GDM1 (cell line): ENCODE measurements at places on chromosomes 2 and 18.

GRCh38 chr2:174878537-174879147 lies 114.4 kb upstream of the CHRNA1 start:
- no peak for DNase-seq

GRCh38 chr2:85231952-85232351 lies 95.8 kb downstream of the TGOLN2 start:
- no peak for DNase-seq

DNA sequence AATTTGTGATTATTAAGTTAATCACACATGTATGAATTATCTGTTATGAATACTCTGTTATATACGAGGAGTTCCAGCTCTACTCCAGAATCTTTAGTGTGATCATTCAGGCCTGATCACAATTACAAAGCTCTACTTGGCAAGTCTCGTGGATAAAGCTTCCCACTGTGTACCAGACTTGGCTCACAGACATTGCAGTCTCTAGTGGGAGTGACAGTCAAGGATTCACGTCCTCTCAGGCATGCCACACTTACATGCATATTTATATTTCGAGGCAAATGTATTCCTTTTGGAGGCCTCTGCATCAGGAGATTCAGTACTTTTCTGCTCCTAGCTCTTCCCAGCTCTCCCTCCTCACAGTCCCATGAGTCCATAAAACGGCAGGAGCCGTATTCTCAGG lies 403.4 kb upstream of the CDH7 start:
- no peak for DNase-seq

DNA sequence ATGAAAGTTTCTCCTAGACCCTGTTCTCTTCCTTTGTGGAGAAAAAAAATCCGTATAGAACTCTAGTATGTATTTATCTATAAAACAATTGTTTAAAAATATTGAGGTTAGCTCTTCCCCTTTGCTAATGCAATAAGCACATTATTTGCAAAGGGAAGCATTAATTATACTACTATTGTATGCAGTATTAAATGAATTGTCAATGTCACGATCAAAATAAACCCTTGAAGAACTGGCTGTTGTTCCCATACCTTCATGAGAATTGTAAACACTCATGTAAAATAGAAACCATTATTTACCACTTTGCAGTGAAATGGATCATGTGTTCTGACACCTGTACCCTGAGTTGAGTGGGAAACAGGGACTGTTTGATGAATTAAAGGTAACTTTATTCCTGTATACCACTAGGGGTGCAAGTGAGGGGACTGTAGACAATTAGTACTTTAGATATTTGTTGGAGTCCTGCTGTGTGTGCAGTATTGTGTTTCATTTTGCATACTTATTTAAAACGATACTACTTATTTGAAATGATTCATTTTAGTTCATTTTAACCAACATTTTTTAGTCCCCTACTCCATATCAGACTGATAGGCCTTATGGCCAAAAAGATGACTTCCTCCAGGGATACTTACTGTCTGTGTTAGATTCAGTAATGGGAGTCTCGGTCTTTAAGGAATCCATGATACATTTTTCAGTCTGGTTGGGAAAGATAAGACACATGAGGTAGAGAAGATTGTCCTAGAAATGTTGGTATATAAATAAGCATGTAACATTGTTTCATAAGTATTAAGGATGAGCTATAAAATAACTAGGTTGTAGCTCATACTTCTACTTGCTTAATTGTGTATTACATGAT lies 7.9 kb downstream of the PKP4 start:
- DNase-seq = no peak

- DNase-seq = no peak
These were observed 196.5 kb downstream of the SATB2 start for GRCh38 chr2:199261239-199261638.

GRCh38 chr2:166449439-166449838 lies 44.6 kb downstream of the SCN7A start:
- no peak for DNase-seq

- no peak for DNase-seq
These were observed 120.5 kb upstream of the MC4R start for GRCh38 chr18:60493066-60493465.

DNA sequence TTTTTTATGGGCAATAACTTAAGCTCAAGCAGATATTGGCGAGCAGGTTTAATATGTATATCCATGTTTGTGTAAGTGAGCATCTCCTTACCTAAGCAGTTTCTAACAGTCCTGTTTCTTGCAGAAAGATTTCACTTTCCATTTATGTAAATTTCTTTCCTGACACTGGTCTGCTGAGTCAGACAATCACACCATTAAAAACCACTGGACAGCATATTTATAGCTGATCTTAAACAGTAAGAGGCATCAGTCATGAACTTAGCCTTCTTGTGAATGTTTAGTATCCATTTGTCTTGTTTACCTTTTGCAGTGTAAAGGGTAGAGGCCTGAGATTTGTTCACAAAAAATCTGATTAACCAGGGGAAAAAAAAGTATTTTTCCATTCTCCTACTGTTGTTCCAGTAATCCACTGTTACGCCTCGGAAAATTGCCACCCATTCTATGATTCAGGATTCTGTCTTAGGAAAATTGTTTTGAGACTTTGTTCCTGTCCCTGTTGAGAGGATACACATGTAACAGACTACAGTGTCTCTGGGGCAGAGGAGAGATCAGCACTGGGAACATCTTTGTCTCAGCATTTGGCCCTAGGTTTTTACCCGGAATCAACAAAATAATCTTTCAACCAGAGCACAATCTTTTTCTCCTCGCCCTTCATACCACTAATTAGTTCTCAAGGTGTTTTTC lies 521.0 kb upstream of the NRP2 start:
- DNase-seq = no peak

DNA sequence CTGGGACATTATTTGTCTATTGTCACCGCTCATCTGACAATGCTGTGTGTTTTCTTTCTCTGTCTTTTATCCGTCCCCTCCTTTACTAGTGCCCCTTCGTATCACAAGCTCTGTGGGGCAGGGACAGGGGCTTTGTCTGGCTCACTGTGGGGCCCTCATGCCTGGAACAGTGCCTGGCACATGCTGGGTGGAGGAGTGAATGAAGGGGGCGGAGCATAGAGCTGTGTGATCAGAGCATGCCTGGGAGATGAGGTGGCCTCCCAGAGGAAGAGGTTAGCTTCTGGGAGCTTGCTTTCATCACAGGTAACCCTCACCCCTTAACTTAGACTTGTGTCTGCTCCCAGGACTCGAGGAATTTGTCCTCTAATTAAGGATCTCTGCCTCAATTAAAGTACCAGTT lies 16.4 kb downstream of the MTCL1 start:
- no peak for DNase-seq

DNA sequence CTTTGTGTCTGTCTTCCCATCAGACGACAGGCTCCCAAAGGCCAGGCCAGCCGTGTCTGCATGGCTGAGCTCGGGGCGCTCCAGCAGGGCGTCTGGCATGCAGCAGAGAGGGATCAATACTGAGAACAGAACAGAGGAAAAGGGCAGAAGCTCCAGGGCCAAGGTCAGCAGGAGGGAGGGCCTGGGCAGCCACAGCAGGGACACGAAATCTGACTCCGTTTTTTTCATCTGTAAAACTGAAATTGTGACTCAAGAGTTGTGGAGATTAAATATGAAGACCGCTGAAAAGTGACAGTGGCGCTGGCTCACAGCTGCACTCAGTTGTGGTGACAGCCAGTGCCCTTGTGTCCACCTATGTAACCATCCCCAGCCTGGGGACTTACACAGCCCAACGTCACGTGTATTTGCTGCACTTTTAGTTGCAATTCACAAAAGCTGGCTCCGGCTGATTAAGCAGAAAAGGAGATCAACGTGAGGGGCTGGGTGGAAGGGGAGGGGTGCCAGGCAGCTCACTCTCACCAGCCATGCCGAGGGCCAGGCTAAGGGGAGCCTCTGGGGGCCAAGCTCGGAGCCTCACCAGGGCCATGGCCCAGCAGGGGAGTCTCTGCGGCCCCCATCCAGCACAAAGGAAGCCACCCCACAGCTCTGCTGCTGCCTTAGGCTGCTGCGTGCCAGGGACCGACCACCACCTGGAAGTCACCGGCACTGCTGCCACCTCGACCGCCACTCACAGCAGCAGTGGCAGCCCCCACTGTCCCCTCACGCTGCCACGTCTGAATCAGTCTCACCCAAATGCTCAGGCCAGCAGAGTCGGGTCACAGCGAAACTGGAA lies 74.7 kb downstream of the EIPR1 start:
- no peak for DNase-seq

DNA sequence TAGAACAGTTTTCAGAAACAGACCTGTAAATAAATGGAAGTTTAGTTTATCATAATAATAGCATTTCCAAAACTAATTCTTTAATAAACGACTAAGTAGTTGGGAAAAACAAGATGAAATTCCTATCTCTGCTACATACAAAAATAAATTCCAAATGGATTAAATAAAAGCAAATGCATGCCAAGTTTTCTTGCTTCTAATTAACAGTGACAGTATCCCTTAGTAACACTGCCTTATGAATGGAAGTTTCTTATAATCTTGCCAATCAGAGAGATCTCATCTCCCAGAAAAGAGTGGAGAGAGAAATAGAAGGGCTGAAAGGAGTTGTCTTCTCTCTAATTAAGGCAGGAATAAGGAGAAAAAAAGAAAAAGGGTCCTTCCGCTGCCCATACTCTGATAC lies 133.9 kb downstream of the GFPT1 start:
- no peak for DNase-seq

- DNase-seq = no peak
These were observed 57.1 kb upstream of the GPR45 start for GRCh38 chr2:105184420-105184819.

- no peak for DNase-seq
These were observed 16.7 kb downstream of the PDCD1 start for GRCh38 chr2:241842067-241842415.

DNA sequence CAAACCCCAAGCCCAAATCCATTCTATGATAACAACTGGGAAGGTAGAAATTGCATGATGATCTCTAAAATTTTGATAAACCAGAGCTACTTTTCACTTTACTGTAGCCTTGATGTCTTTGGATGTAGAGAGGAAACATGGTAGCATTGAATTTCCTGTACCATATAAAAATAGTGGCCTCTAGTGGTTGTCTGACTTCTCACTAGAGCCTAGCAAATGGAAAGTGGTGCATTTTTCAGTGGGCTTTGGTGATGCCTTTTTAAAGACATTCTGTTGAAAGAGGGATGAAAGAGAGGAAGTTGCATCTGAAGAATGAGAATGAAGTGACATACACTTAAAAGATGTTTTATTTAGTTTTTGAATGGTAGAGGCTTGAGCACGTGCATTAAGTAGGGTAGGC lies 662.2 kb downstream of the XIRP2 start:
- DNase-seq = no peak

- DNase-seq = no peak
These were observed 99.8 kb upstream of the ZEB2 start for GRCh38 chr2:144619760-144620159.

DNA sequence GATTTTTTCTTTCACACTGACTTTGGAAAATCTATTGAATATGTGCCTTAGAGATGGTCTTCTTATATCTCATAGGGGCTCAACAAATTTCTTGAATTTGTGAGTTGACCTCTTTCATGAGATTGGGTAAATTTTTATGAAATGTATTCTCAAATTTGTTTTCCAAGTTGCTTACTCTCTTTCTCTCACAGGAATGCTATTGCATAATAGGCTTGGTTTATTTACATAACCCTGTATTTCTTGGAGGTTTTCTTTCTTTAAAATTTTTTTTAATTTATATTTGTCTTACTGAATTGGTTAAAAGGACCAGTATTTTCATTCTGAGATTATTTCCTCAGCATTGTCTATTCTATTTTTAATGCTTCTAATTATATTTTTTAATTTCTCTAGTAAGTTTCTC lies 917.1 kb downstream of the DPP10 start:
- no peak for DNase-seq

DNA sequence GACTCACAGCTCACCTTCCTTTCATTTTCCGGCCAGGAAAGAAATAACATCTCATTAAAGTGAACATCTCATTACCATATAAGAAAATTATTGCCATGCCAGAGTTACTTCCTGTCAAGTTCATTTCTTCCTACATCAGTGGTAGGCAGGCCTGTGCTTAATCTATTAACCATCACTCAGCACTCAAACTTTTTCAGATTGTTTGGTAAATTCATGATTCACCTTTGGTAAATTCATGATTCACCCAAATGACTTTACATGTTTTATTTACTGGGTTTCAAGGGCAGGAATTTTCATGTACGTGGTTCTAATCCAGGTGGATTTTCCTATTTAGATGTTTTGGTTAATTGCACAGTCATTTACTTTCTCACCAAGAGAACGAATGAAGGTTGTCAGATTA lies 116.5 kb downstream of the CSRNP3 start:
- no peak for DNase-seq

- no peak for DNase-seq
These were observed 42.5 kb upstream of the TMEM18 start for GRCh38 chr2:719734-720133.

GRCh38 chr18:58152216-58152615 lies 108.2 kb downstream of the NEDD4L start:
- no peak for DNase-seq

DNA sequence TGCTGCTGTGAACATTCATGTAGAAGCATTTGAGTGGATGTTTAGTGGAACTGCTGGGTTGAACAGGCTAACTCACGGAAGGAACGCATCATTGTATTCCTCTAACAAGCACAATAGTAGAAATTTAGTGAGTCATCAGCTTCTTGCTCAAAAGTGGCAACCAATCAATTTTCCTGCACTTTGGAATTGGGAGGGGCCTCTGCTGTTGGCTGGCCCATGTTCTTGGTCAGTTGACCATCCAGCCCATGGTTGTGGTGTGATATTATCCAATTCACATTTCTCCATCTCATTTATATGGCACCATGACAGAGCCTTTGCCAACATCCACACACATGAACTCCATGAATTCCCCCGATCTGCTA lies 95.0 kb downstream of the TNFRSF11A start:
- no peak for DNase-seq

- no peak for DNase-seq
These were observed 441.3 kb upstream of the SLC14A2 start for GRCh38 chr18:45173799-45174519.

DNA sequence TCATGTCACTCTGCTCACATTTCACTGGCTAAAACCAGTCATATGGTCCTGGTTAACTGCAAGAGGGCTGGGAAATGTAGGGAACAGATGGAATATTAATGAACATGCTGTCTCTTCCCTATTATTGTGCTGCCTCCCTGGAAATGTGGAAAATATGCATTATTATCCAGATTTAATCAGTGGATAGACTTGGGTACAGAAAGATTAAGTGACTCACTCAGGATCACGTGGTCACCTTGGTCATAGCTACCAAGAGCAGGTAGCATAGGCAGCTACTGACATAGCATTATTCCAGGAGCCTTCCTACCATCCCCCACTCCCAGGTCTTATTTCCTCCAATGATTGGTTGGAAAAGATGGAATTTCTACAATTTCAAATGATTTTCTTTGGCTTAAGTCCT lies 141.1 kb downstream of the HRH4 start:
- DNase-seq = no peak

GRCh38 chr18:79779700-79780190 lies 18.0 kb upstream of the KCNG2 start:
- DNase-seq = no peak

DNA sequence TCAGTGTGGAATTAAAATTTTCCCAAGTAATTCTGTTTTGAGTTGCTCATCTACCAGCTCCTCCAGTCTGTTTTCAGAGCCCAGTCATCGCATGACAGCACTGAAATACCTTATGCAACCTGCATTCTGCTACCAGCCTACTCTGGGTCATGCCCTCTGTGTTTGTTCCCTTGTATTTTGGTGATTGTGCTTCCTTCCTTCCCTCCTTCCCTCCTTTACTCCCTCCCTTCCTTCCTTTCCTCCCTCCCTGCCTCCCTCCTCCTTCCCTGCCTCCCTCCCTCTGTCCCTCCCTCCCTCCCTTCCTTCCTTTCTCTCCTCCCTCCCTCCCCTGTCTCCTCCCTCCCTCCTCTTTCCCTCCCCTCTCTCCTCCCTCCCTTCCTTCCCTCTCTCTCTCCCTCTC lies 289.6 kb downstream of the CDH2 start:
- DNase-seq = no peak

- no peak for DNase-seq
These were observed 52.2 kb upstream of the NFE2L2 start for GRCh38 chr2:177316756-177317155.
